ENCODE measurements at places on chromosomes 4 and X.

DNA sequence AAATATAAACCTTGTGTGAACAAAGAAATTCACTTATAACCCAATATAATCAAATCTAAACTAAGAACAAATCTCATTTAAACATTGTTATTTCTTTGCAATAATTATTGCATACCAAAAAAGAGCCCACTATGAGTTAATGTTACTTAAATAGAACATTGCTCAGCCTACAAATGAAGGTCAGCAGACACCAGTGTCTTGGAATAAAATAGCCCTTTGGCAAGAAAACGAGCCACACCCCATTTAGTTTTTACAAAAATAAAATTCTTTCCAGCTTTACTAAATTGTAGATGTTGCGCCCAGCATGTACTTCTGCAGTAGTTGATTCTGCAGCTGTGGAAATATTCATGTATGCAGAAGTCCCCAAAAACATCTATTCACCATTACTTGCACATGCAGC lies 12.2 kb downstream of the PLS3 start:
- no peak for DNase-seq

GRCh38 chr4:26050212-26050643 lies 136.2 kb downstream of the SMIM20 start:
- DNase-seq: no peak

- no peak for DNase-seq
Observed at GRCh38 chr4:165542476-165542875, 163.7 kb downstream of the CPE start.

DNA sequence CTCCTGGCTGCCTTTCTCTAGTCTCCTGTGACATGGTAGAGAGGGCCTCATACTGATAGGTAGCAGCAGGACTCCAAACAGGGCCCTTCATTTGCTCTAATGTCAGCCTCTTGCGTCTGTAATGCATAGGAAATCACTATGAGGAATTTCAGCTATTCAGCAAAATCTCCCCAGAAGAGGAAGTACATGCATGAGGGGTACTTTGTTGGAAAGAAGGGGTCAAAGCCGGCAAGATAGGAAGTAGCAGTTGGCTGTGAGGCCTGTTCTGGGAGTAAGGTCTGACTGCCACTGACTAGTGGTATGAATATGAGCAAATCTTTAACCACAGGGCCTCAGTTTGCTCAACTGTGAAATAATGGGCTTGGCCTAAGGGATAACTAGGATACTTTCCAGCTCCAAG lies 283.2 kb downstream of the ARHGAP10 start:
- DNase-seq: no peak

GRCh38 chrX:31934842-31935370 lies 863.1 kb upstream of the FTHL17 start:
- DNase-seq: no peak

GRCh38 chrX:105745863-105746262 lies 76.5 kb upstream of the NRK start:
- DNase-seq: no peak

- DNase-seq: no peak
Observed at GRCh38 chrX:151825925-151826485, 86.7 kb upstream of the MAGEA4 start.

DNA sequence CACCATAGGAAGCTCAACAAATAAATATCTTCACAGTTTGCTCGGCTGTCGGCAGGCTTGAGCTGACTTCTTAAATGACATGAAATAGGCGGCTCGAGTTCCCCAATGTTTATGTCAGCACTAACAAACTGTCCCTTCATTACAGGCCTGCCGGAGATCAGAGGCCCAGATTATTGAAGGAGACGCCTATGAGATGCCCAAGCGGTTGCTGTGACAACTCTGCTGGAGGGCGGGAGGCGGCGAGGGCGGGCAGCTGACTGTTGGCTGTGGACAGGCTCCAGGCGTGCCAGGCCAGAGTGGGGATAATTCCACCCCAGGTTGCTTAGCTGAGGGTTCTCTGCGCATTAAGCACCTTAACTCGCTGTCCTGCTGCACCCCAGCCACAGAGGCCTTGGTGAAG lies 39.2 kb upstream of the MSX1 start:
- DNase-seq: no peak

- no peak for DNase-seq
Observed at GRCh38 chr4:384311-385010, 46.8 kb downstream of the ZNF141 start.

- DNase-seq: no peak
Observed at GRCh38 chr4:15930314-15930713, 8.2 kb downstream of the FGFBP1 start.

DNA sequence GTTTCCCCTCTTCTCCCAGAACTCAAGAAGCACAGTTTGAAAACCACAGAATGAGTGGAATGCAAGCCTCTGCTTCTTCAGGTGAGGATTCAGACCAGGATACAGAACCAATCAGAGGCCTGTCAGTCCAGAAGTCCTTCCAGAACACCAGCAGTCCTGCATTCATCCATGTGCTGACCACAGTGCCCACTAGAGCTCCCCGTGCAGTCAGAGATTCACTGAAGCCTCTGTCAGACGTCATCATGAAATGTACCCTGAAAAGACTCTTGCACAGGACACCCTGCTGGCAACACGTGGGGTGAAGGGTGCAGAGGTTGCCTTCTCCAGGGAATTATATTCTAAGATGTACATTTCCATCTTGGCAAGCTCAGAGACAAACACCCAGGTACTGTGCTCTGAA lies 75.9 kb upstream of the LSM6 start:
- DNase-seq: no peak

DNA sequence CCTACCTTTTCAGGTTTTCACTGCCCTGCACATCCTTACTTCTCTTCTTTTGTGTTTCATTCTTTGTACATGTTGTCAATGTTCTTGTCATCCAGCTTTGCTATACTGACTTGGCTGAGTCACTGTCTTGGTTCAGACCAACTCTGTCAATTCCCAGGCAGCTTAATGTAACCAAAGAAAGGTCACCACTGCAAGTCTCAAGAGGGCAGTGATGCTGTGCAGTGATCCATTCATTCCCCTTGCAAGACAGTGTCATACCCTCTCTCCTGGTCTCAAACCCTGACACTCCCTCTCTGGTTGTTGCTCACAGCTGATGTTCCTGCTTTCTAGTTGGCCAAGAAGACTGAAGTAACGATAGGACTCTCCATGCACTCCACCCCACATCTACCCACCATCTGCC lies 17.5 kb downstream of the RAB39B start:
- DNase-seq: no peak

GRCh38 chrX:148555101-148555500 lies 54.7 kb downstream of the AFF2 start:
- DNase-seq: no peak

DNA sequence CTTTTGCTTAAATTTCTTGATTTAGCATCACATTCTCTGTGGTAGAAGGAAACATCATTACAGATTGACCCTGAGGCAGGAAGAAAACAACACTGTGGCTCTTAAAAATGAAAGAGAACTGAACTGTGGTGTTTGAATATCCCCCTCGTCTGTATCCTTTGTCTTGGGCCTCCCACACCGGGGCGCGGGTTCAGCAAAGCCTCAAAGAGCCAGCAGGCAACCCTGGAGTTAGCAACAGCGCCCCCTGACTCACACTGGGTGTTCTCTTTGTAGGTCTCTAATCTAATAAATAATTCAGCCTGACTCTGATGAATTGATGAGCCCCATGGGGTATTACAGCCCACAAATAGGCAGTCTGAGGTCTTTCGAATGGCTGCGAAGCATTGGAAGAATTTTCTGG lies 46.1 kb upstream of the CTSO start:
- no peak for DNase-seq

DNA sequence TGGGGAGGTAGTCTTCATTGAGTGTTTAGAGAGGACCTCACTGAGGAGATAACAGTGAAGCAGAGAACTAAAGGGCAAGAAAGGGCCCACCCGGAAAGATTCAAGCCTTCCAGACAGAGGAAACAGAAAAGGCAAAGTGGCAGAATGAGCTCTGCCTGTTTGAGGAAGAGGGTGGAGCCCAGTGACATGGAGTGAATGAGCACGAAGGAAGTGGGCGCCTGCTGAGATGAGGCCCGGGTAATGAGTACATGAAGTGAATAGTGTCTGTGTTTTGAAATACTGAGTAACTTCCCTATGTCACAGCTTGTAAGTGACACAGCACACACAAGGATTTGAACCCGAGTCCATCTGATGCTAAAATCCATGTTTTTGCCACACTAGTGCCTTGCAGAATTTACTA lies 32.5 kb upstream of the TLR2 start:
- DNase-seq: no peak

GRCh38 chr4:152328582-152328981 lies 207.3 kb downstream of the FBXW7 start:
- no peak for DNase-seq

- DNase-seq: no peak
Observed at GRCh38 chrX:9271789-9272525, 192.9 kb upstream of the TBL1X start.

- DNase-seq: no peak
Observed at GRCh38 chr4:174144106-174144505, 139.4 kb downstream of the FBXO8 start.

DNA sequence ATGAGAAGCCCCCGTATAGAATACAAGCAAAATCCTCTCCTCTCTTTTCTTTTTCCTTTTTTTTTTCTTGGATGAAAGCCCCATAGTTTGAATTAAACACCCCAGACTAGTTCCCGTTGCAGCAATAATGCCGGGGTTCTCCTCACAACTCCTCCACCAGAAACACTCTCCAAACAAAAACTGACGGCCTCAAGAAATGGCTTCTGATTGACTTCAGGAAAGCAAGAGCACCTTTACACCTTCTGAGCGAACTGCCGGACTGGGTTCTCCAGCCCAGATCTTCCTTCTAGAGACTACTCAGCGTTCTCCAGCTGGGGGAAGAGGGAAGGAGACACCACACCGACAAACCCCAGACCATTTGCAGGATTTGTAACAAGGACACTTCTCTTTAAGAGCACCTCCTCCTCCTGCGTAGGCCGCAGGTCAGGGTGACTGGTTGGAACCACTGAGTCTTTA lies 4.0 kb downstream of the HAND2 start:
- DNase-seq: no peak

GRCh38 chr4:125388613-125389012 lies 73.9 kb downstream of the FAT4 start:
- DNase-seq: no peak

DNA sequence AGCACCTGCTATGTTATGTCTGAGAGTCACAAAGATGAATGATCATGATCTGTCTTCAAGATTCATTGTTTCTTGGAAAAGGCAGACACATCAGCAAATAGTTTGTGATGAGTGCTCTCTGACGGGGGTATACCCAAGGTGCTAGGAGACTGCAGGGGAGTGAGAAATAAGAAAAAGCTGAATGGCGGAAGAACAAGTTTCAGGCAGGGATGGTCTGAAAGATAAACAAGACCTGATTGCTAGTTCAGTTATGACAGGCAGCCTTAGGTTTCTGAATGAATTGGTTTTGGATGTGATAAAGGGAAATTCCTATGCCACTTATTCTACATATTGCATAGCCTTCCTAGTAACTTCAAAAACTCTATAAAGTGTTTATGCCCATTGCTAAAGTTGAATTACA lies 327.0 kb upstream of the DKK2 start:
- DNase-seq: no peak

GRCh38 chrX:148960060-148960459 lies 459.6 kb downstream of the AFF2 start:
- DNase-seq: no peak

DNA sequence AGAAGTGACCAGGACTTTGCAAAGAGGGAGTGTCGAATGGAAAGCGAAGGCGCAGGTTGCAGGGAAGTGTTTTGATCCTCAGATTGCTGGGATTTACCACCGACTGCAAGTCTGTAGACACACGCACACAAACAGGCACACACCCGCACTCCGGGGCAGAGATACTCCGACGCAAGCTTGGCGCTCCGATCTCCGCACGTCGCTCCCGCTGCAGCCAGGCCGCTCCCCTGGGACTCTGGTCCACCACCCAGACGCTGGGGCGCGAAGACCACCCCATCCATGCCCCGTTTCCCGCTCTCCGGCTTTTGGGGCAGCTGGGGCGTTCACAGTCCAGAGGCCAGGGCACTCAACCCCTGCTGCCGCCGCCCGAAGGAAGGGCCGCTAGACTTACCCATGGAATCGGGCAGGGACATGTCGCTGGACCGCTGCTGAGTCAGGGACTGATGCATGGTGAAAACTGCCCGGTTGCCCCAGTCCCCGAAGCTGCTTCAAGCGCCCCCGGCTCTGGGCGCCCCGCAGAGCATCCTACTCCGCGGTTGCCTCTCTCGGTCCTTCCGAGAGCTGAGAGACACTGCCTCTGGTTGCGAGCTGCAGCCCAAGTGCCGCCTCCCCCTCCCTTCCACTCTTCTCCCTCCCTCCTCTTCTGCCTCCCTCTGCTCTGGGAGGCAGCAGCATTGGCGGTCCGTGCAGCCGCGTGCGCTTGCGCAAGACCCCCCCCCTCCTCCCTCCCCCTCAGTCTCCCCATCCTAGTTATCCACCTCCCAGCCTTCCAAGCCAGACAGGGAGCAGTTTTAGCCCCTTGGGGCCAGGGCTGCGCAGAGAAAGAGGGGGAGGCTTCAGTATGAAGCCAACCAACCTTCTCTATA lies at the start of gene TMEM255A:
TMEM255A (minus strand) TSS at position 601 of the 866 bp plus-strand sequence; CDS start at position 449, 152 bp downstream.
- DNase-seq: no peak

- peak; percentile 55 for DNase-seq
Observed at GRCh38 chr4:15963001-15963451, at the start of gene FGFBP2. Gene FGFBP2 (minus strand): TSS chr4:15963175. CDS start chr4:15963129, 46 bp downstream.

GRCh38 chr4:74190919-74191397 lies 33.0 kb downstream of the MTHFD2L start:
- DNase-seq: no peak

- DNase-seq: no peak
Observed at GRCh38 chr4:39043861-39044363, 11.7 kb upstream of the TMEM156 start.

DNA sequence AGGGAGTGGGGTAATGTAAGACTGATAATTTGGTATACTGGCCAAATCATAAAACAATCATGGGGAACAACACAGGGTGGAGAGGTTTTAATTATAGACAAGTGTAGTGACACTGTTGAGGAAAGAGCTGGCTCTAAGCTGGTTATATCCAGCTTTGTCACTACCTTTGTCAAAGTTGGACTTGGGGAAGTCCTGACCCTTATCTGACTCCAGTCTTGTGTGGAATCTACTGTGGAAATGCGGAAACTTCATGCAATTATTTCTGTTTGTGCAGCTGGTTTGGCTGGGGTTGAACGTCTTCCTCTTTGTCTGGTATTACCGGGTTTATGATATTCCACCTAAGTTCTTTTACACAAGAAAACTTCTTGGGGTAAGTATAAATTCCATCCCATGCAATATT lies 2.0 kb downstream of the CYBB start:
- no peak for DNase-seq

GRCh38 chrX:2549876-2550275 lies 49.1 kb upstream of the DHRSX start:
- no peak for DNase-seq

DNA sequence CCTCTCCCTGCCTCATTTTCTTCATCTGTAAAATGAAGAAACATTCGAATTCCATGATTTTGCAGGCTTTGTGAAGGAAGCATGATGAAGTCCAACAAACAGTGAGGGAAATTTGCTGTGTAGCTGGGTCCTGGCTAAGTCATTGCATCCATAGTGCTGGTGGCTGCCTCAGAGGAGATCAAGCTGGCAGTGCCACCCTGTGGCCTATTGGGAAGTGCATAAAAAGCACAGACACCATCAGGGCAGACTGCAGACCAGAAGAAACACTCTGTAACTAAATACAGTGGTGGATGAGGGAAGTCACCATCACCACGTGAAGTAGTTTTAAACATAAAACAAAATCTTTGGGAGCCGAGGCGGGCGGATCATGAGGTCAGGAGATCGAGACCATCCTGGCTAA lies 40.7 kb upstream of the DDX3X start:
- DNase-seq: no peak

Data from activated CD8-positive, alpha-beta memory T cell treated with anti-CD3 and anti-CD28 coated beads for 1 hour (primary cell).